ENCODE measurements at places on chromosomes 1 and 21.

- H3K27me3 ChIP-seq, result peaks cover 38% of the 10 kb centered on the region
- peaks cover 18% of the 10 kb centered on the region for H3K4me1 ChIP-seq
- H3K36me3 ChIP-seq, result no peaks in the 10 kb centered on the region
- no peak for DNase-seq
- H3K4me3 ChIP-seq, result no peak overlapping the region
- no peak overlapping the region for H3K27ac ChIP-seq
Measured at GRCh38 chr1:1161683-1162079, 12.0 kb upstream of the TTLL10 start.

DNA sequence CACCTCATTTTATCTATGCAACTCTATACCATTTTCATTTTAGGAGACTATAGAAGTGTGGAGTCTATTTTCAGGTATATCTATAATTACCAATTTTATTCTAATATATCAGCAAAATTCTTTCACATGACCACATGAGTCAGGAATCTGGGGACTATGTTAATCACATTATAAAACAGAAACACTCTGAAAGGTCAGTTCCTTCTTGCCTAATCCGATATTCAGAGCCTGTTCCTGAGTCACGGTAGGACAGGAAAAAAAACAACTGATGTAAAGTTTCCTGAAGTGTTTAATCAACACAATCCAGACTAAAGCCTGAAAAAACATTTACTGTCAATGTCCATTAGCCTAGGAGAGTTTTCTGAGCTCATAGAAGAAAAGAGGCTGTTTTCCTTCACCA, 1902.3 kb downstream of the NCAM2 start:
- no peaks in the 10 kb centered on the region for H3K4me1 ChIP-seq
- H3K27ac ChIP-seq, result no peak overlapping the region
- no peaks in the 10 kb centered on the region for H3K27me3 ChIP-seq
- no peak overlapping the region for H3K4me3 ChIP-seq
- no peaks in the 10 kb centered on the region for H3K36me3 ChIP-seq

DNA sequence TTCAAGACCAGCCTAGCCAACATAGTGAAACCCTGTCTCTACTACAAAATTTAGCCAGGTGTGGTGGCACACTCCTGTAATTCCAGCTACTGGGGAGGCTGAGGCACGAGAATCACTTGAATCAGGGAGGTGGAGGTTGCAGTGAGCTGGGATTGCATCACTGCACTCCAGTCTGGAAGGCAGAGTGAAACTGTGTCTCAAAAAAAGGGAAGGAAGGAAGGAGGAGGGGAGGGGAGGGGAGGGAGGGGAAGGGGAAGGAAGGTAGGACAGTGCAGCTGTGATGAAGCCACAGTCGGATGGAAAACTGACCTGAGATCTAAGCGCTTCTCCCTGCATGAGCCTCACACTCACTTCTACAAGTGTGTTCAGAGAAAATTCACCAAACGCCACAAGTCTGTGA, 22.0 kb upstream of the FHAD1 start:
- no peaks in the 10 kb centered on the region for H3K4me1 ChIP-seq
- no peak for DNase-seq
- H3K27ac ChIP-seq, result no peak overlapping the region
- H3K36me3 ChIP-seq, result peaks cover 2% of the 10 kb centered on the region
- H3K27me3 ChIP-seq, result no peaks in the 10 kb centered on the region

DNA sequence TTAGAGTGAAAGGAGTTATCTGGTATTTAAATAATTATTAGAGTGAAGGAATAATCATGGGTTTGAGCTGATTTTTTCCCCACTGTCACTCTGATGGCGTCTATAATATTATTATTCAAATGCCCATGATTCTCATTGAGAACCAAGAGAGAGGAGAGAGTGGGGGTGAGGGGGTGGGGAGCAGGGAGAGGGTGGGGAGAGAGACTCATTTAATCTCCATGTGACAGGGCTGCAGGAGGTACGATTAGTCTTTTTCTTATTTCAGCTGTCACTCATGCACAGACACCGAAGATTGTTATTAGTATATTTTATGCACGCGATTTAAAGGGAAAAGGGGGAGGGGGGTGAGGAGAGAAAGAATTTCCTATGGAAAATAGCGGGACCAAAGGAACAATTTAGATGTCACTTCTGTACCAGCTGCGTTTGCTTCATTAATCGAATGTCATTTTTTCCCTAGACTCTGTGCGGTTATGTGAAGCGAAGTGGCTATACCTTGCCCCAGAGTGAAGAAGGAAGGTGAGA, 19.9 kb downstream of the PLXNA2 start:
- no peak overlapping the region for H3K4me3 ChIP-seq
- no peaks in the 10 kb centered on the region for H3K4me1 ChIP-seq
- no peaks in the 10 kb centered on the region for H3K27me3 ChIP-seq
- no peaks in the 10 kb centered on the region for H3K36me3 ChIP-seq

All from sigmoid colon (tissue), 7 donors.